Activated naive CD4-positive, alpha-beta T cell treated with Interleukin-2 at 50 U/mL for 16 hours (primary cell): ENCODE measurements at places on chromosomes 2 and 18.

DNA sequence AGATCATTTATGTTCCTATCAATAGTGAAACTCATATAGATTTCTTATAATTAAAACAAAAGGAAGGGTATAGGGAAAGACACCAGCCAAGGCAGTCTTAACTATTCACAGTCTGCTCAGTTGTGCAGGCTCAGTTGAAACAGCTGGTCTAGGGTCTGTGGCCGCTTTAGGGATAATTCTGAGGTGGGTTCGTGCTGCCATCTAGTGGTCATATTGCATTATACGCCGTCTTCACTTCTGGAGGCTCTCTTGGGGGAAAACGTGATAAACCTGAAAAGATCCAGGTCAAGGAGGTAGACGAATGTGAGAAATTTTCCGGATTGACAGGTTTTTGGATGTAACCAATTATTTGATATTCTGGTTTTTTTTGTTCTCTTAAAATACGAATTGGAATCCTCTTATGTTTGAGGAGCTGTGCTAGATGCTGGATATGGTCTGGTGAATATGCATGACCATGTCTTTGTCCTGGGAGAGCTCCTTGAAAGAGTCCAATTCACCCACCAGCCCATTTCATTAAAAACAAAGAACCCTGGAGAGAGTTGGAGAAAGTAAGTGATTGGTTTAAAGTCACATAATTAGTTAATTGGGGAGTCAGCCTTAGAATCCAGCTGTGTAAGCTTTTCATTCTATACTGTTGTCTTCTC is 492.4 kb downstream of the PLCL1 start:
- peak; percentile 44 for DNase-seq

DNA sequence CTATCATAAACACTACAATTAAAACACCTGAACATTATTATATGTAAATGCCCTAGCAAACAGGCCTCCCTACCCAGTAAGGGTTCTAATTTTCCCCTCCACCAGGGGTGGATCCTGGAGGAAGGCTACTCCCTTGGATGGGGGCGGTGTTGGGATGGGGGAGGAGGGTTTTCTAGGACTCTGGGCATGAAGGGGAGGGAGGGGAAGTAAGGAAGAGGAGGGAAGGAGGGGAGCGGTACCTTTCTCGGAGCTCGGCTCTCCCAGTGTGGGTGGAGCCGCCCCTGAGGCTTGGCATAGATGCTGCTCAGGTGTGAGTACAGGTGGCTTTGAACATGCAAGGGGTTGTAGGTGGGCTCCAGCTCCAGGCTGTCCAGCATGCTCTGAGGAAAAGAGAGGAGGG is 5.4 kb downstream of the DOK1 start:
- no peak for DNase-seq

GRCh38 chr18:492451-492850 is 8.1 kb downstream of the COLEC12 start:
- DNase-seq: no peak

GRCh38 chr18:38006541-38006940 is 440.9 kb upstream of the CELF4 start:
- no peak for DNase-seq

DNA sequence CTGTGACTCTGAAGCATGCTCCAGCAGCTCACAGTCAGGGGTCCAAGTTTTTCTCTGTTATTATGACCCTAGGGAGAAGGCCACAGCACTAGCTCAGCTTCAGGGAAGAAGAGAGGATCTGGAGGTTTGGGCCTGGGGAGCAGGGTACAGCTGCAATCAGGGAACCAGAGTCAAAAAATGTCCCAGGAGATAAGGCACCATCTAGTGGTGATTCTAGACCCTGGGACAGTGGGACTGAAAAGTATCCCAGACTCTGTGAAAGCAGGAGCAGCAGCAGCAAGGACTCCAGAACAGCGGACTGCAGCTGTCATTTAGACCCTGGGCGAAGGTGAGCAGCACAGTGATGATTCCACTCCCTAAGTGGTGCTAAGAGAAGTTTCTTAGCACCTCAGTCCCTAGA is 278.4 kb upstream of the DDX18 start:
- no peak for DNase-seq
